Substantia nigra (tissue), 51 donors: ENCODE measurements at places on chromosomes 16 and 17.

DNA sequence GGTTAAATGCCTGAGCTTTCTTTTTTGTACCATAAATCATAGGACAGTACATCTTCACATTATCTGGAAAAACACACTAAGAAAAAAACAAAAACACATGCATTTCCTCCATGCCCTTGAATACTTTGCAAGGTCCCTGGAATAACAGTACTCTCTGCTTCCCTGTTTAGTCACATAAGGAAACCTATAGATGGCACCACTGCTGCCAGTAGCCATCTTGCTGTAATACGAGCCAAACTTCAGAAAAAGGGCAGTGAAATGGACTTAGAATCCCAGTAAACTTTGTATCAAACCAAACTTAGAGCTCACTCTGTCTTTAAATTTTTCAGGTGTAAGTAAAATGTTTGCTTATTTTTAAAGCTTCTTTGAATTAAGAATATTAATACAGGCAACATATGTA lies 435.5 kb downstream of the KCNJ2 start:
- no peak for DNase-seq

DNA sequence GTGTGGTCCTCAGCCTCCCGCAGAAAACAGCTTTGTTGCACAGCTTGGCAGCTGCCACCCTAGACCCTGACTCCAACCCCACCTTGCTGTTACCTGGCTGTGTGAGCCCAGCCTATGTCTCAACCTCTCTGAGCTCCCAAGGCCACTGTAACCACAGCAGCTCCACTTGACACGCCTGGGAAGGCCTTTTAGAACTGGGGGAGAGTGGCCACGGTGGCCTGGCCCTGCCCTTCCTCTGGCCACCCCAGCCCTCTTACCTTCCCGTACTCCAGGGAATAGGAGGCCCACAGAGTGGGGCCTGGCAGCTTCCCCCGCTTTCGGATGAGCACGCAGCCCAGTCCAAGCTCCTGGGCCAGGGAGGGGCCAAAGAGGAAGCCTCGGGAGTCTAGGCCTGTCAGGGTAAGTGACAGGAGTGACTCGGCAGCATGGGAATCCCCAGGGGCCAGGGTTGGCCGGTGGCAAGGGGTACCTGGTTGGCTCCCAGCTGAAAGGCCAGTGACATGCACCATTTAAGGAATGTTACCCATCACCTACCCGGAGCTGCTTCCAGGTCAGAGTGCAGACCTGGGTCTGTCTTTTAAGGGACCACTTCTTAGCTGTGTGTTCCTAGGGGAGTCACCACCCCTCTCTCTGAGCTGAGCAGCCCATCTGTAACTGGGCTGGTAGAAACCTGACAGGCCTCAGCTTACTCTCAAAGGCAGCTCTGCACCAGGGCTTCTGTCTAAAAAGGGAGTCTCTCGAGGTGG lies 1.4 kb downstream of the APRT start:
- no peak for DNase-seq

GRCh38 chr16:84756830-84757229 lies 57.0 kb downstream of the USP10 start:
- DNase-seq = no peak

GRCh38 chr16:69474408-69474807 lies 50.0 kb downstream of the CYB5B start:
- DNase-seq = no peak

- DNase-seq = no peak
These were observed 29.5 kb downstream of the MPRIP start for GRCh38 chr17:17071531-17072360.

DNA sequence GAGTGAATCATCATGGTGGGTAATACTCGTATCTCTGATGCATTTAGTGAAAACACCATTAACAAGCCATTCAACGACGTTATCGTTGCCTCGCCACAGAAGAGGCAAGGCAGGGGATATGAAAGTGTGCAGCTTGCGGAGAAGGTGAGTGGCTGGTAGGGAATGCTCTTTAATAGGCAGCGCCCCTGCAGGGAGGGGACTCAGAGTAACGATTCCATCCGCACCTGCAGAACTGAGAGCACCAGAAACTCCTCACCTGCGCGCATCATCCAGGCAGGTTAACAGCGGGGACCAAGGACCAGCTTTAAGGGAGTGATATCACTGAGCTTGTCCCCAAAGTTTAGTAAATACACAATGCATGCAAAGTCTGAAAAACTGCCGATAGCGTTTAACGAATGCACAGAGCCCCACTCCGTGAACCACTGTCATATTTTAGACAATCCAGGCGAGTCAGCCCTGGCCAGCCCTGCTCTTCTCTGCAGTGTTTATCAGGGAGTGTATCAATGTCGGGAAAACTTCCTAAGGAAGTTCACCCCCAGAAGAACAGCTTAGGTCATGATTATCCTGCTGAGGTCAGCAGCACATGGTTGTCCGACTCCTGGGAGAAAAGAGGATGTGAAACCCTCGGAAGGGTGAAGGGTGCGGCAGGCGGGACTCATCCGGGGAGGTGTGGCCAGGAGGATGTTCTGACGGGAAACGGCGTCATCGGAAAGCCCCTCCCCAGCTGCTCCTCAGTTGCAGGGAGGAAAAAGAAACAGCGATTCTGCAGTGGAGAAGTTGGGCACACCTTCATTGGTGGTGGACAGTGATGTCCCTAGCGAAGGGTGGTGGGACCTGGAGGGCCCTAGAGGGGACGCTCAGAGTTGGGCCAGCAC lies 68.5 kb upstream of the DNAH17 start:
- peak; percentile 66 for DNase-seq

- DNase-seq = no peak
These were observed 737 bp downstream of the NUDT16L1 start for GRCh38 chr16:4693956-4694641.
